ENCODE measurements at places on chromosomes 13 and 19.
A peak's percentile ranks its signal among the peaks of the same experiment; 100 is the strongest.

- no peak for DNase-seq
These were observed 1628.3 kb downstream of the PCDH9 start for GRCh38 chr13:65601855-65602254.

- no peak for DNase-seq
These were observed 9.9 kb downstream of the NACC1 start for GRCh38 chr19:13127811-13128575.

DNA sequence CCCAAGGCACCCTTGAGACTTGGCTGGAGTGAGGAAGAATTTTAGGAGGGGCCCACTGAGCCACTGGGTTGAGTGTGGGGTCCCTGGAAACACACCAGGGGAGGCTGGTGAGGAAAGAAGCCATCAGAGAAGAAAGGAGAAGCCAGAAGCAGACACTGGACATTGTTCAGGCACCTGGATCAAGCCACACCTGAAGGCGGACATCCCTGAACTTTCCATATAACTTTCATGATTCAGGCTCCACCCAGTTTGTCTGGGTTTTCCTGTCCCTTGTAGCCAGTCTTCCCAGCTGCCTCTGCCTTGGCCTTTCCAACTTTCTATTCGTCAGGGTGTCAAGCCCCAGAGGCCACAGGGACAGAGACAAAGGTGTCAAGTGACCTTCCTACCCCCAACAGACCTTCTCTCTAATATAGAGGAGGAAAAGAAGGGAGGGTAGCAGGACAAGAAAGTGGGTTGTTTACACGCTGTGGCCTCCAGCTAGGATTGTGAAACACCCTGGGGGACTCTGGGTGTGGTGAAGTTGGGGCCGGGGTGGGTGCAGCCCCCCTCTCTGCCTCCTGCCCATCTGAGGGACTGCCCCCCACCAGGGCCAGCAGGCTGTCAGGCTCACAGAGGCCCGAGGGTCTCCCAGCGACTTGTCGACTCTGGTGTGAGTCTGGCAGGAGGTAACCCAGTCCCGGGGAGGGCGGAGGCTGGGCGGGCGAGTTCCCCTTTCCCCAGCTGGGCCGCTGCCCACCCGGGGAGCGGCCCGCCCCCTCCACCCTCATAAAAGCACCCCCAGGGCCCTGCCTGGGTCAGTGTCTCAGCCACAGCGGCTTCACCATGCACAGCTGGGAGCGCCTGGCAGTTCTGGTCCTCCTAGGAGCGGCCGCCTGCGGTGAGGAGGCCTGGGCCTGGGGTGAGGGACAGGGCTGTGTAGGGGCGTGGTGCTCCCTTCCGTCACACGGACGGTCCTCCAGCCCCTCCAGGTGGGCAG is at the start of gene CFD:
CFD (plus strand) TSS at position 797 of the 976 bp plus-strand sequence; CDS start at position 823, 26 bp downstream.
- DNase-seq, result no peak

- DNase-seq, result no peak
These were observed 116.7 kb downstream of the TNFRSF19 start for GRCh38 chr13:23686948-23687347.

DNA sequence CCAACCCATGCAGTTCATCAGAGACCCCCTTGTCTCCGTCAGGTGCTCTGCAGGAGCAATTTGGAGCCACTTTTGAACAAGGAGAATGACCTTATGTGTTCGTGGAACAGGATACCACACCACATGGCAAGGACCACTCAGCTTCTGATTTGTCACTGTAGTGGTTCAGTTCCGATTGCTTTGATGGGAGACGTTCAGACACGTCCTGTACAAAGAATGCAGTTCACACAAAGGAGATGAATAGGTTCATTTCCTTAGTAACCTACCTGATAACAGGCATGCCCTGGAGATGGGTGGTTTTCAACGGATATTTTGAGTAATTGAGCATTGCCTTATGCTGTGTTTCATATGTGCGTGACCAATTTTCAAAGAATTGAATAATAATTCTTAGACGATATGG is 17.2 kb downstream of the FGF9 start:
- no peak for DNase-seq

DNA sequence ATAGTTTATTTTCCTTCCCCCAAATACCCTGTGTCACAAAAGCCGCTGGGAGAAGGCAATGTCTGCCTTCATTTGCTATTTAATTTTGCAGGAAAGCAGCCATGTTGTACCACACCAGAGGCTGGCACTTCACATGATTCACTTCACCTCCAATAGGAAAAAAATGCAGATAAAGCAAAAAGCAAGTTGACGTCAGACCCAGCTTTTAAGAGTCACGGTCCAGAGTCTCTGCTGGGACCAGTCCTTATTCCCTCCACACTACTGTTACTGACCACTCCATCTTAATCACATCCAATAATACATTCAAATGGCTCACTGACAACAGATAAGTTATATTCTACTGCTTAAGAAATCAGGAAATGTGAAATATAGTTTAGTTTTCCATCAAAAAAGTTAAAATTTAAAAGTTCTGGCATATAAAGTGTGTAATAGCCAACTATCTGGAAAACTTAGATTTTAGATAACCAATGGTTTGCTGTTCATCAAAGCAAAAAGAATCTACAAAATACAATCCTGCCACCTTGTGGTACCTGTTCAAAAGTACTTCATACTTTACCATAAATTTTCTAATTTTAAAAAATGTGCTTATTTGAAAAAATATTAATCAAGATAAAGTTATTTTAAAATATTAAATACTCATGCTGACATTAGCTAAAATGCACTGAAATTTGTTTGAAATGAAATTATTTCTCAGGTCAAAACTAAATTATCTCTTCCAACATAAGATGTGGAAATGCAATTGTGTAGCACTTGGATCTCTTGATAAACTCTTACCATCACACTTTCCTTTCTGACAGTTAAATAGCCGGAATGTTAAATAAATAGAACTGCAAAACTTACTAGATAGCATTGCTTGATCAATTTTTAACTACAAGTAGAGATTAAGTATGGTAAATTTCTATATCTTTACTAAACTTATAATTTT is 97.3 kb downstream of the SERP2 start:
- peak; percentile 3 for DNase-seq

- DNase-seq, result no peak
These were observed 31.4 kb downstream of the NAXD start for GRCh38 chr13:110646442-110647364.
